Thoracic aorta (tissue), 2 donors: ENCODE measurements at places on chromosomes 16 and 17. TPM values are rescaled to one million over a fixed set of nuclear protein-coding genes. Genes with fewer than 3 reads are reported as not detected.

GRCh38 chr17:67619555-67619954 lies 98.2 kb upstream of the NOL11 start:
- no peaks in the 10 kb centered on the region for H3K27me3 ChIP-seq
- no peak overlapping the region for H3K4me3 ChIP-seq
- no peaks in the 10 kb centered on the region for H3K4me1 ChIP-seq
- no peaks in the 10 kb centered on the region for H3K36me3 ChIP-seq

DNA sequence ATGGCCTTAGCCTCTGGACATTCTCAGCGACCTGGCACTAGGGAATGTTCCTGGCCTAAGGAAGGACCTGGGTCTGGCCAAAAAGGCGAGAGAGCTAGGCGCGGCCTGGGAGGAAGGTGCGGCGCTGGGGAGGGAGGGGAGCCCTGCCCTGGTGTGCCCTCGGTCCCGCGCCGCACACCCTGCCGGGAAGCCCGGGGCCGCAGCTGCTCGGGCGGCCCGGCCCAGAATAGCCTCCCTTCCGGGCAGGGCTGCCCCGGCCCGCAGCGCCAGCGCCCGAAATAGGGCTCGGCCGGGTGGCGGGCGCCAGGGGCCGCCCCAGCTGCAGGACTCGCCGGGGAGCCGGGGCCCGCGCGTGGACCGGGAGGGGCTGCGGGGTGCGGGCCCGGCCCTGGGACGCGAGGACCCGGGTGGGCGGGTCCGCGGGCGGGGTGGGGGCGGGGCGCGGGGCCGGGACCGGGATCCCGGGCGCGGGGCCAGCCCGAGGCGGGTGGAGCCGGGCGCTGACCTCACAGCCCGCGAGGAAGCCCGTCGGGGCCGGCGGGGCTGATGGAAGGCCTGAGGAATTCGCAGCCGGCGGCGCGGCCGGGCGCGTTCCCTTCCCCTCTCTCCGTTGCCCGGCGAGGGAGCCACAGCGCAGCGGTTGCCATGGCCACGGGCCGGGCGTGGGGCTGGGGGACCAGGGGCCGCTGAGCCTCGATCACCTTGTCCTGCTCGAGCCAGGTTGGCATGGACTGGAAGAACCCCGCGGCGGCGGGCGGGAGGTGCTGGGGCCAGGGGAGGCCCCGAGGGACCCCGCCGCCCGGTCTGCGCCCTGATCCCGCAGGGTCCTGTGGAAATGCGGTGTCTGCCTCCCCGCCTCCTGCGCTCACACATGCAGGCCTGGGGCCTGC lies 18.1 kb downstream of the SOCS3 start:
- peaks cover 19% of the 10 kb centered on the region for H3K4me1 ChIP-seq
- DNase-seq, result no peak
- H3K27ac ChIP-seq, result peak overlapping the region; percentile 99
- no peaks in the 10 kb centered on the region for H3K27me3 ChIP-seq

CDH11 gene
- total RNA-seq, result 354 TPM

DNA sequence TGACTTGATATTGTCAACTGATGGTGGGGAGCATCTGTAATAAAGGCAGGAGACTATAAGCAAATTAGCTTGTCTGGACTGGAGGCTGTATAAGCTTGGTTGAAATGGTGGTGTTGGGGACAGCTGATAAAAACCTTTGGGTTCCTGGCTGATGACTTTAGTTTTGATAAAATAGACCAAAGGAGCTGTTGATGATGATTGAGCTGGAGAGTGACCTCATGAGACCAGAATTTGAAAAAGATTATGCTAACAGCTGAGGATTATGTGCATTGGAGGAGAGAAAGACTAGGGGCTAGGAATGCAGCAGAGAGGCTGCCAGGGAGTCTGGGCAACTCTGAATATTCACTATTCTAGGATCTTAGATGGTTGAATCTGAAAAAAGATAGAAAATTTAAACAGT lies 8.7 kb upstream of the CDC27 start:
- no peaks in the 10 kb centered on the region for H3K27me3 ChIP-seq
- H3K36me3 ChIP-seq, result no peaks in the 10 kb centered on the region

GRCh38 chr16:88971371-88972097 lies 5.5 kb downstream of the CBFA2T3 start:
- DNase-seq, result no peak
- no peak overlapping the region for H3K27ac ChIP-seq
- H3K36me3 ChIP-seq, result no peaks in the 10 kb centered on the region
- H3K27me3 ChIP-seq, result no peaks in the 10 kb centered on the region
- no peak overlapping the region for H3K4me3 ChIP-seq

MYL11 gene
- 0.81 TPM for total RNA-seq

DNA sequence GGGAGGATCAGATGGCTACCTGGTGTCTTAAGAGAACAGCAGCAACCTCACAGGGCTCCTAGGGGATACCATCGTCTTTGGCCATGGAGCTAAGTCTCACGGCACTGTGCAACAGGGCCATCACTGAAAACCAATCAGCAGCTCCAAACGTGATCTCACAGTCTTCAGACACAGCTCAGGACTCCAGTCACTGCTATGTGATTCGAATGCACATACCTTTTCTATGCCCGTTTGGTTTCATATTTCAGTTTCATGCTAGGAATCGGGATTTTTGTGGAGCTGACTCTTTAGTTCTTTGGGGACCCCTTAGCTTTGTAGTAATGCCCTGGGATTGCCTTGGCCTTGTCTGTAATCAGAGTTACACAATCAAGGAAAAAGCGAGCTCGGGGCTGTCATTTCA lies 162.8 kb upstream of the CDH11 start:
- no peaks in the 10 kb centered on the region for H3K36me3 ChIP-seq
- no peak for DNase-seq
- H3K4me3 ChIP-seq, result no peak overlapping the region
- peaks cover 11% of the 10 kb centered on the region for H3K4me1 ChIP-seq

DNA sequence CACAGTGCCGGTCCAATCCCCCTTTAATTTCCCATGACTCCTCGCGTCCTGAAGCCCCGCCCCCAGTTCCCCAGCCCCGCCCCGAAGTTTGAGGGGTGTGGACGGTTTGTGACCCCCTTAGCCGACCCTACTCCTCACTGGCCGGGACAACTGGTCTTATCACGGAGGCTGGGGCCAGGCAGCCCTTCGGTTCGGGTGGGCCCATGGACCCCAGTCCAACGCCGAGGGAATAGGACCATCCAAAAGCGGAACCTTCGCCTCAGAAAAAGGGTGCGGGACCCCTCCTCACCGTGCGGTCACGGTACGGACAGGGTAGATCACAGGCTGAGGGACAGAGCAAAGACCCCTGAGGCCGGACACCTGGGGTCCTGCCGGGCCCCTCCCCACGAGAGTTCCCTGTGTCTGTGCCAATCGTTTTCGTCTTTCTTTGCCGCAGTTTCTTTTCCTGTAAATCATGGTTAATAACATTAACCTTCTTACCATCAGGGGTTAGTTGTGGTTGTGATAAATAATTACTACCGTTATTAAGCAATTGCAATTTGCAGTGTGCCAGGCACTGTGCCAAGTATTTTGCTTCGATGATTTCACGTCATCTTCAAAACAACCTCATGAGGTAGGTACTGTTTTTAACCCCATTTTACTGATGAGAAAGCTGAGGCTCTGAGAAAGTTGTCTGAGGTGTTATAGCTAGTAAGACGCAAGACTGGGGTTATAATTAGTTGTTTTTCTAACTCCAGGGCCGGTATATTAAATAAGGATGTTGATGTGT lies 543 bp downstream of the TMUB2 start:
- H3K27me3 ChIP-seq, result no peaks in the 10 kb centered on the region
- DNase-seq, result no peak
- H3K36me3 ChIP-seq, result peaks cover 14% of the 10 kb centered on the region
- H3K4me3 ChIP-seq, result peak overlapping the region; percentile 99

KRTAP9-8 gene
- not detected for total RNA-seq
